ENCODE measurements at places on chromosomes 6 and 20.

DNA sequence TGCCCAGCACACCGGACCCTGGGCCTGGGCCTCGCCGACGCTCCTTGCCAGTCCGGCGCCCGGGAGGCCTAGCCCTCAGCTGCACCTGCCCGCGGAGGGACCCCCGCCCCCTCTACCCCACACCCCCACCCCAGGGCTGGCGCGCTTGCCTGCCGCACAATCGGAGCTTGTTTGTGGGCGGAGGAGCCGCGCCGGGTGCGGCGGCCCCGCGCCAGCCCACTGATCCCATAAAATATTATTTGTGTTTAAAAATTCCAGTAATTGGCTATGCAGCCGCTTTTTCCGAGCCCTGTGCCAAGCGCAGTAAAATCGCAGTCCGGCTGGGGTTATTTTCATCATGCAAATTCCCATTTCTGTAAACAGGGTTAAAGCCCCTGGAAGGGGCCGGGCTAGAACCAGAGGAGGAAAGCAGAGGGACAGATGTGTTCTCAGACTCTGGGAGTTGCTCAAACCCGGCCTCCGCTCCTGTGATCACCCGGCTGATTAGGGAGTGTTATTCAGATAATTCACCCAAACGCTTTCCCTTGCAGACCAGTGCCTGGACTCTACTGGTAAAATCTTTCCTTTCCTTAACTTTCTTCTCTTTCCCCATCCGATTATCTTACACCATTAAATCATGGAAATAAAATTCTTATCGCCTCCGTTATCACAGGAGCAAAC, 93.1 kb downstream of the NCR2 start:
- DNase-seq, result no peak

DNA sequence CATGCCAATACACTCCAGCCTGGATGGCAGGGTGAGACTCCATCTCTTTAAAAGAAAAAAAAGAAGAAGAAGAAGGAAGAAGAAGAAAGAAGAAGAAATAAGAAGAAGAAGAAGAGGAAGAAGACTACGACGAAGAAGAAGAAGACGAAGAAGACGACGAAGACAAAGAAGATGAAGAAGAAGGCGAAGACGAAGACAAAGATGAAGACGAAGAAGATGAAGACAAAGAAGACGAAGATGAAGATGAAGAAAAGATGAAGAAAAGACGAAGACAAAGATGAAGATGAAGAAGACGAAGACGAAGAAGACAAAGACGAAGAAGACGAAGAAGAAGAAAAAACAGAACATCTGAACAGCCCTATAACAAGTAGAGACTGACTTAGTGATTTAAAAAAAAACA, 33.0 kb downstream of the TRPC4AP start:
- DNase-seq, result no peak

GRCh38 chr20:11852189-11852588, 65.5 kb upstream of the BTBD3 start:
- no peak for DNase-seq

DNA sequence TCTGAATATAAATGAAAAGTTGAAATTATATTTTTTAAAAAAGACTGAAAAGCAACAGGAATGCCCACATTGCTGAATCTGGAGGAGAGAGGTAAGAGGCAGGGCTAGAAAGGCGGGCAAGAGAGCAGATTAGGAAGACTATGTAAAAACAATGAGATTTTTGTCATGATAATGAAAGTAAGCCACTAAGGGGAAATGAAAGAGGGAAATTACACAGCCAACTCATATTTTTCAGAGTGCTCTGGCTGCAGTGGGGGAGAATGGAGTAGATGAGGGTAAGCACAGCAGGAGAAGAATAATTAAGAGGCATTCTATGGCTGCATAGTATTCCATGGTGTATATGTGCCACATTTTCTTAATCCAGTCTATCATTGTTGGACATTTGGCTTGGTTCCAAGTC, 281.9 kb downstream of the PKHD1 start:
- DNase-seq, result no peak

DNA sequence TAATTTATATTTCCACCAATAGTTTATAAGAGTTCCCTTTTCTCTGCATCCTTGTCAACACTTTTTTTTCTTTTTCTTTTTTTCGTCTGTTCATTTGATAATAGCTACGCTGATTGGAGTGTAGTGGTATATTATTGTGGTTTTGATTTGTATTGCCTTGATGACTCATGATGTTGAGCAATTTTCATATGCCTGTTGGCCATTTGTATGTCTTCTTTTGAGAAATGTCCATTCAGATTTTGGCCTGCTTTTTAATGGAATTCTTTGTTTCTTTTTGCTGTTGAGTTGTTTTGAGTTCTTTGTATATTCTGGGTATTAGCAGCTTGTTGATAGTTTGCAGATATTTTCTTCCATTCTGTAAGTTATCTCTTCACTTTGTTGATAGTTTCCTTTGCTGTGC, 773.4 kb downstream of the KIF16B start:
- DNase-seq, result no peak

DNA sequence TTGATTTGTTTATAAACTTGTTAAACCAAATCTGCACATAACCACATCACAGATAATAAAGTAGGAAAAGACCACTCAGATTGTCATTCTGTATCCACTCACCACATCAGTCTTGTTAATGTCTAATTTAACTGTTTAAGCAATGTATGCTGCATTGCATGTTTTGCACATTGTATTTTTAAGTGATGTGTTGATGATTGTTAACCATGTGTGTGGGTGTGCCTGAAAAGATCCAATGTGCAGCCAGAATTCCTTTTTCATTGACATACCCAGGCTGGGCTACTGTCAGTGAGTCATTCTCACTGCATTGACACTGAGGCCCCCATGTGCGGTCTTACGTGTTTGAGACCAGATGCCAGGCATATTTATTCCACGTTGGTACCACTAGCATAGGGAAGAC, 167.3 kb downstream of the TRMT11 start:
- no peak for DNase-seq

DNA sequence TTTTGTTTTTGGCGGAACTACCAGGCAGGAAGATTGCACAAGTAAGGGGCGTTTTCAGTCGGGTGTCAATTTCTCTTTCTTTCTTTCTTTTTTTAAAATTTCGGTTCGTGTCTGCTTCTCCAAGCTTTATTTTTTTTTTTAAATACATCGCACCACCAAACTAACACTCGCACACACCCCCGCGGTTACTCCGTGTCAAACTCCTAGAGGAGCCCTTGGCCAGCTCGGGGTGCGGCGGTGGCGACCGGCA, 338 bp downstream of the UTRN start:
- DNase-seq, result peak; percentile 20

GRCh38 chr6:92810913-92811312, 608.4 kb downstream of the EPHA7 start:
- DNase-seq, result peak; percentile 4

- no peak for DNase-seq
Measured at GRCh38 chr6:111871725-111872400, 1.4 kb downstream of the FYN start.

- no peak for DNase-seq
Measured at GRCh38 chr6:86030875-86031274, 388.2 kb upstream of the SYNCRIP start.

DNA sequence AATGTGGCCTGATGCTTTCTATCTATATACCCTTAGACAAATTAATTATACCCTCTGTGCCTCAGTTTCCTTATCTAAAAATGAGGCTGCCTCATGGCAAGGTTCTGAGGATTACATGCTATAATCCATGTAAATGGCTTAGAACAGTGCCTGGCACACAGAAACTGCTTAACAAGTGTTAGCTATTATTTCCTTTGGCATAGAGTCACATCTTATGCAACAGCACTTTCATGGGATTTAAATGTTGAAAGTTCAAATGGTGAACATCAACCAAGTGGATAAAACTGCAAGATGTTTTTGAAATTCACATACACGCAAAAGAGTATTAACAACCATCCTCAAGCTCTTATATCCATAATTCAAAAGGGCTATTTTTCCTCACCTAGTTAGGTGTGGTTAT, 202.8 kb upstream of the JAG1 start:
- DNase-seq, result no peak

DNA sequence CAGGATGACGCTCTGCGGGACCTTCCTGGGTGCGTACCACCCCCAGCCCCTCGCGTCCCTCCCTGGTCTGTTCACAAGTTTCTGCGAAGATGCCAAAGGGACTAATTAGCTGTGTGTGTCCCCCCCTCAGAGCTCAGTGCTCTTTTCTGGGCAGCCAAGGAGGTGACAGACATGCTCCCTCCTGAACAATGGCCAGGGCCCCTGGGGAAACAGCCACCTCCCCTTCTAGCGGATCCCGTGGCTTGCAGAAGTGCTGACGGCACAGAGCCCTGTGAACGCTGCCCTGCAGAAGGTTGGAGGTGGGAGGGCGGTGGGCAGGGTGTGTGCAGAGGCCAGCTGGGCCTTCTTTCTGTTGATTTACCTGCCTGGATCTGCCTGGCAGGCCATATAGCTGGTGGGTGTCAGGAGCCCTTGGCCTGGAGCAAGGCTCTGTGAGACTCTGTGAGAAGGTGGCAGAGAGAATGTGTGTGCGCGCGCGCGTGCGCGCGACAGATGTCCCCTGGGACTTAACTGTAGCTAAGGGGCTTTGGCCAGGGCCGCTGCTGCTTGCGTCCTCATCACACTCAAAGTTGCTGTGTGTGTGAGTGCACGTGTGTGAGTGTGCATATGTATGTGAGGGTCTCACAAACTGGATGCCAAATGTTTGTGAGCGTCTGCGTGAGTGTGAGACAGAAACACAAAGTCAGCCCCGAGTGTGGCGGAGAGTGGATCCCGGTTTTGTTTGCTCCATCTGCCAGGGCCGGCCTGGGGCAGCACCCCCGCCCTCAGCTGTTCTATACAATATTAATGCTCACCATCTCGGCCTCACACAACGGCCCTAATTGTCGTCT, 3.5 kb upstream of the MYT1 start:
- no peak for DNase-seq

- no peak for DNase-seq
Measured at GRCh38 chr20:47682028-47682783, 103.1 kb downstream of the SULF2 start.

GRCh38 chr6:135193221-135193620, 12.1 kb downstream of the MYB start:
- no peak for DNase-seq

GRCh38 chr6:5677219-5678000, 329.3 kb downstream of the NRN1 start:
- DNase-seq, result no peak

GRCh38 chr6:29694637-29695036, 13.7 kb upstream of the ZFP57 start:
- no peak for DNase-seq

- DNase-seq, result no peak
Measured at GRCh38 chr20:36670665-36671357, 24.8 kb upstream of the SLA2 start.

- DNase-seq, result no peak
Measured at GRCh38 chr20:56163806-56164205, 84.7 kb upstream of the MC3R start.

DNA sequence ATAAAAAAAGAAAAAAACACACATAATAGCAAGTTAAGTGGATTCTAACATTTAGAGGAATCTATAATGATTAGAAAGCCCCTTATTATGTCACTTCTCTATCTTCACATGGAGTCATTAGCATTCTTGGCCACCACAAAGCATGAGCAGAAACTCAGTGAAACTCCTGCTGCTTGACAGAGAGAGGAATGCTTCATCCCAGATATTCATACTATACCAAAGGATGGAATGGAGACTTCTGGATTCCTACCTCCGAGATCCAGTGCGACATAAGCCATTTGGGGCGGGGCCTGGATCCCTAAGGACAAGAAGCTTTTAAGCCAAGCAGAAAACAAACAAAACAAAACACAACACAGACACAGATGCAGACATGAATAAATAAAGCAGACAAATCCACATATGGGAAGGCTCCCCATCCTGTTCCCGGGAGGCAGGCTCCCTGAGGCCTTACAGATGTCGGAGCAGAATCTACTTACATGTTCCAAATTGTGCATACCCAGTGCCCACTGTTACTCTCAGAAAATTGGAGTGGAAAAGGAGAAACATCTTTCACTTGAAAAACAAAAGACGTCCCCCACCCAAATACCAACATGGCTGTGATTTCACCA, 727.3 kb downstream of the MAFB start:
- DNase-seq, result no peak

GRCh38 chr6:10633216-10633615, 61.2 kb downstream of the C6orf52 start:
- DNase-seq, result peak; percentile 8

DNA sequence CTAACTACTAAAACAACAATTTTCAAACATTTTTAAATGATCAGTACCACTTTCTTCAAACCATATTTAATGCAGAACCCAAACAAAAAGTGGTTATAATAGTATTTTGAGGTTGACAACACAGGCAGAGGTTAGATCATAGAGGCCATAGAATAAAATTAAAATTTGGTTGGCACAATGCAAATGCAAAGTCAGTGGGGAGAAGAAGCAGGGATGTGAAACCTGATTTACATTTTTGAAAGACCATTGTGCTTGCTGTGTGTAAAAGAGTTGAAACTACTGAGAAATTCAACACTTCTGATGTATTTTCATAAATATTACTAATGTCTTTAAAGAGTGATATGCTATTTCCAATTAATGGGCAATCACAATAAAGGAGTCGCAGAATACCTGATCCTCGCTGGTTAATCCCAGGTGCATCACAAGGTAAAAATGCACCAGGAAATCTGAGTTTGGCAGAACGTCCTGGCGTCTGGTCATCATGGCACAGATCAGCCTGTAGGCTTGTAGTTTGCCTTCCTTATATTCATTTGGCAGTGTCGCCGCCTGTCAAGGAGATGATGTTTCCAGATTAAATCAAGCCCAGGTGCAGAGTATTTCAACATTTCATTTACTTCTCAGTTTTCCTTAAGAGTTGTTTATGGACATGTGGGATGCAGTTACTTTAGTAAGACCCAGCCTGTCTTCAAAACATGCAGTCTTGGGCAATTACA, 141.2 kb downstream of the RALGAPA2 start:
- no peak for DNase-seq

- no peak for DNase-seq
Measured at GRCh38 chr6:133871131-133871530, 17.8 kb upstream of the TCF21 start.

- DNase-seq, result no peak
Measured at GRCh38 chr20:50601511-50602431, 89.6 kb downstream of the RIPOR3 start.

GRCh38 chr6:127343809-127344659, 625 bp upstream of the ECHDC1 start:
- no peak for DNase-seq

DNA sequence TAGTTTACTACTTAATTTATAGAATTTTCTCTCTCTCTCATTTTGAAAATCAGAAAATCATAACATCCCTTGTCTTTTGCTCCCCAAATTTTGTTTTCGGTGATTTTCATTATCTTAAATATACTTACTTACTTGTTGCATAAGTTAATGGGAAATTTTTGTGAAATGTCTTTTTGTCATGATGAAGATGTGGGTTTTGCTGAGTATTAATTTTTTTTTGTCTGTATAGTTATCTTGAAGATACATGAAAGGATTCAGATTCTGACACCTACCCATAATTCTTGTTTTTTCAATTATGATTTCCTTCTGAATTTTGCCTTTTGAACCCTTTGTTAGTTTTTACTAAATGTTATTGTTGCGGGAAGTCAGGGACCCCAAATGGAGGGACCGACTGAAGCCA, 817.9 kb downstream of the EYS start:
- DNase-seq, result no peak
